T-helper 17 cell (primary cell): ENCODE measurements at places on chromosomes 7 and 10. TPM values are rescaled to one million over a fixed set of nuclear protein-coding genes. Genes with fewer than 3 reads are reported as not detected.

The LEP gene
- total RNA-seq = not detected

The GNGT1 gene
- total RNA-seq = not detected

The UPF2 gene
- 21.5 TPM for total RNA-seq

The SEPHS1 gene
- 18.9 TPM for total RNA-seq

The PDCD11 gene
- 18.7 TPM for total RNA-seq

The ZNF365 gene
- 3.4 TPM for total RNA-seq

The TCF7L2 gene
- 3.1 TPM for total RNA-seq

The TUBGCP2 gene
- total RNA-seq = 73.6 TPM

The HTRA1 gene
- total RNA-seq = 0.30 TPM

The GPRIN2 gene
- not detected for total RNA-seq

The NPFFR1 gene
- total RNA-seq = not detected

The PPP1R9A gene
- 0.02 TPM for total RNA-seq

The DGKI gene
- 0.02 TPM for total RNA-seq

The HNRNPH3 gene
- total RNA-seq = 165 TPM

The THSD7A gene
- 0.07 TPM for total RNA-seq

The TWIST1 gene
- total RNA-seq = not detected

The AIMP2 gene
- 8.1 TPM for total RNA-seq

The TMEM270 gene
- not detected for total RNA-seq

The MRC1 gene
- total RNA-seq = 0.39 TPM

The TMEM213 gene
- total RNA-seq = not detected

The NEUROG3 gene
- not detected for total RNA-seq

The TAS2R4 gene
- total RNA-seq = 0.37 TPM

The OPN1SW gene
- total RNA-seq = not detected

The DLX6 gene
- not detected for total RNA-seq

The CALN1 gene
- total RNA-seq = not detected

The AQP1 gene
- 0.35 TPM for total RNA-seq

The SLC13A4 gene
- total RNA-seq = not detected

The ZP3 gene
- total RNA-seq = 6.1 TPM

The DOCK4 gene
- total RNA-seq = 0.57 TPM

The CASD1 gene
- total RNA-seq = 22.9 TPM

The CNPY4 gene
- 22.5 TPM for total RNA-seq

The C10orf90 gene
- total RNA-seq = 0.83 TPM

The RTKN2 gene
- 8.1 TPM for total RNA-seq

The GSTO2 gene
- total RNA-seq = 0.70 TPM

The GPAM gene
- total RNA-seq = 3.2 TPM

The RBAK gene
- 9.2 TPM for total RNA-seq

The CALML5 gene
- not detected for total RNA-seq

The SLC26A3 gene
- not detected for total RNA-seq

The ERVW-1 gene
- not detected for total RNA-seq

The MCM10 gene
- 0.34 TPM for total RNA-seq

The TBX20 gene
- total RNA-seq = not detected

The AKR1D1 gene
- not detected for total RNA-seq

The DPP6 gene
- not detected for total RNA-seq

The GOLGA7B gene
- 9.6 TPM for total RNA-seq

The RNF32 gene
- total RNA-seq = 1.7 TPM

The GNAT3 gene
- not detected for total RNA-seq
